ENCODE measurements at places on chromosomes 6 and 20. TPM values are rescaled to one million over a fixed set of nuclear protein-coding genes. Genes with fewer than 3 reads are reported as not detected.

DNA sequence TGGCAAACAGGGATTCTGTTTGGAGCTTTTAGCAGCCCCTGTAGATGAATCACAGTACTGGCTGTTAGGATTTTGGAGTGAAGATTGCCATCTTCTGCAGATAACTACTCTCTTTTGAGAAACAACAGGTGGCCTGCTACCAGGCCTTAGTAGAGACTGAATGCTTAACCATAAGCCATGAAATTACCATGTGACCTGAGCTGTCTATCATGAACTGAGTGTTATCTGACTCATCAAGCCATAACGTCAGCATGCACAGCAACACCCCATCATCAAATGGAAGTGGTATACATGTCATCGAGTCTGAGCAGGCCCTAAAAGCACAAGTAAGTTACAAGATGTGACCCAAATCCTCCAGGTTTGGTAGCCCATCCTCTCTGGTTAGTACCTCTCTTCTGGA, 132.6 kb downstream of the GPR63 start:
- no peak for DNase-seq

The ABHD16B gene
- polyA plus RNA-seq: not detected

DNA sequence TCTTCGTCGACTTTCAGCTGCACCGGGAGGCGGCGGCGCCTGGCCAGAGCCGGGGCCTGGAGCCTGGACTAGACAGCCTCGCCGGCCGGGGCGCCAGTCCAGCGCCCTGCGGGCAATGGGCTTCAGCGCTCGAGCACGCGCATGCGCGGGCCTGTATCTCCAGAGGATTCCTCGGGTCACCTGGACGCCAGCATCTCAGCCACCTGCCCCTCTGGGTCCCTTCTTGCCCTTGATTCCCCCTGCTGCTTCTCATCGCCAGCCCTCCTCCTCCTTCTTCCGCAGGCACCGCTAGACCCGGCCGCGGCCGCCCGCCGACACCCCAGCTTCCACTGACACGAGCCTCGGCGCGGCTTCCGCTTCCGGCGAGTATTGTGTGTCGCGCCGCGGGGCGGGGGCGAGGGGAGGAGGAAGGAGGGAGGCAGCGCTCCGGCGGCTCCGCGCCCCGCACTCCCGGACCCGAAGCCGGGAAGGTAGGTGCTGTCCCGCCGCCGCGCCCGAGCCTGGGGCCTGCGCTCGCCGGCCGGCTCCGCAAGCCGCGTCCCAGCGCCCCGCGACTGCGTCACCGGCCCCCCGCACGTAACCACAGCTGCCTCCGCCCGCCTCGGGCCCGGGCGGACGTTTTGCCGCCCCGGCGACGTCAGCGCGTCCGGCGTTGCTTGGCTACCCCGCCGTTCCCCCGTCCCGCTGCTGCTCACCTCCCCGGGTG, at the start of gene TRIM39:
TSS of gene TRIM39 (plus strand) at position 402 of the 706 bp plus-strand sequence. CDS start 2,391 bp downstream, outside the sequence.
- peak; percentile 90 for DNase-seq

DNA sequence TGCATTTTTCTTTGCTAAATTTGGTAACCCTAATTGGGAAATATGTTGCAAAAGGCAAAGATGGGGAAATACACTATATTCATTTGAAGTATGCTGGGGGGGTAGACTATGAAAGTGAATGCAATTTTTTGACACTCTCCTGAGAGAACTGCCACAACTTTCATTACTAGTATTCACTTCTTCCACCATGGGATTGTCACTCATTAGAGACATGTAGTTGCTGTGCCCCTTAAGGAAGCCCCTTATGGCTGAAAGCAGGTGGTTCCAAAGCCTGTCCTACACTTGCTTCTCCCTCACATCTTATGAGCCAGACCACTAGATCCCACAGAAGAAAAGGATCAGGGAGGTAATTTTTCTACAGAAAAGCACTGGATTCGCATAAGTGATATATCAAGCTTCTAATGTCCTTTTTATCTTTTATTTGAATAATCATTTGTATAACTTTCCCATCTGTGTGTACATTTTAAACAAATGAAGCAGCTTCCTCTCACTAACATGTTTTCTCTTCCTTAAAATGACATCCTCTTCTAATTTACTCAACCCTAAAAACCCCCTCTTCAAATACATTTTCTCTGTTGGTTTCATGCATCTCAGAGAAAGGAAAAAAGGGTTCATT, 83.8 kb downstream of the GCLC start:
- no peak for DNase-seq
